ENCODE measurements at places on chromosomes 6 and 20.

- no peak for DNase-seq
These were observed 332.1 kb downstream of the UTRN start for GRCh38 chr6:144617191-144617590.

GRCh38 chr20:3318226-3318884, 79.4 kb upstream of the SLC4A11 start:
- DNase-seq: no peak

DNA sequence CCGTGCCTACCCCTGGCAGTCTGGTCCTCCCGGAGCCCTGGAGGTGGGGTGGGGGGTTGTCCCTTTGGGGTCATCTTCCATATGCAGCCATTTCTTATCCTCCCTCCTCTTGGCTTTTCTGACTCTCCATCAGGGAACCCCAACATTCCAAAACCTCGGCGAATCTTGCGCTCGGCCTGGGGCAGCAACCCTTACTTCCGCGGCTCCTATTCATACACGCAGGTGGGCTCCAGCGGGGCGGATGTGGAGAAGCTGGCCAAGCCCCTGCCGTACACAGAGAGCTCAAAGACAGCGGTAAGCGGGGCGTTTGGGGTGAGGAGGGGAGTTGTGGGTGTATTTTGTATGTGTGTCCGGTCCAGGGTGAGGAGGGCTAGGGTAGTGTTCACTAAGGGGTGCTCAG, 168.0 kb upstream of the RNF24 start:
- no peak for DNase-seq

- DNase-seq: no peak
These were observed 481.1 kb upstream of the MAN1A1 start for GRCh38 chr6:119830494-119831295.

GRCh38 chr6:158056355-158056754, 74.7 kb downstream of the SYNJ2 start:
- DNase-seq: no peak

DNA sequence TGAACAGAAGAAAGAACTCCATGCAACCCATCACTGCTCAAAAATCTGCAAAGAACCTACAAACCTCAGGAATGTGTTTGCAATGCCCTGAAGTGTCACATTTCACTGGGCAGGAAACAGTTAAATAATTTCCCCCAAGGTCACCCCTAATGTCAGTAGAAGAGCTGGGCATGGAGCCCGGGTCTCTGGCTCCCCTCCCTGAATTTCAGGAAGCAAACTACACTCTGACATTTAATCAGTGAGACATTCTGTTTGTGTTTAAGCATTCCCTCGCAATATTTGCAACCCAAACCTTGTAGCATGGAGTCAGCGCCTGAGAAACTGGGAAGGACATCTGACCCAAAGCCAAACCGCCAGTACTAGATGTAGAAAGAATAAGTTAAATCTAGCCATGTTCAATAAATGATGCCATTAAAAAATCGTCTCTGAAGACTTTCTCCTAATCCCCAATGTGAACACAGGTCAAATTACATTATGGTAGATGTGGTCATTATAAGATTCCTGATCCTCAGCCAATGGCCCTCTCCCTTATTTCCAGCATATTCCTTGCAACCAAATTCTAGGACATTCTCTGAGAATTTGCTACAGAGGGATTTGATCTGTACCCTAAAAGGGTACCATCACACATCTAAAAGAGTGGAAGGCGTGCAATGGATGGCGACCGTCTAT, 91.2 kb upstream of the ADTRP start:
- no peak for DNase-seq
